CD4-positive, alpha-beta T cell treated with Interleukin-12 subunit alpha and Interleukin-12 subunit beta, for 1 hour (primary cell): ENCODE measurements at places on chromosomes 5 and 9.

GRCh38 chr5:131211669-131212068 is 40.9 kb downstream of the LYRM7 start:
- no peak for DNase-seq

- no peak for DNase-seq
These were observed 9.8 kb downstream of the SEMA4D start for GRCh38 chr9:89488131-89488530.

GRCh38 chr5:137071931-137072330 is 427.2 kb downstream of the SPOCK1 start:
- DNase-seq, result no peak

DNA sequence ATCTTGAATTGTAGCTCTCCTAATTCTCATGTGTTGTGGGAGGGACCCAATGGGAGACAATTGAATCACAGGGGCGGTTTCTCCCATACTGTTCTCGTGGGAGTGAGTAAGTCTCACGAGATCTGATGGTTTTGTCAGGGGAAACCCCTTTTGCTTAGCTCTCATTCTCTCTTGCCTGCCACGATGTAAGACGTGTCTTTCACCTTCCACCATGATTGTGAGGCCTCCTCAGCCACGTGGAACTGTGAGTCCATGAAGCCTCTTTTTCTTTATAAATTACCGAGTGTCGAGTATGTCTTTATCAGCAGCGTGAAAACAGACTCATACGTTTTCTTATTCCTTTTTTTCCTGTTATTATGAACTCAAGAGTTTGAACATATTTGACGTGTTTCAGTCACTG is 39.1 kb downstream of the RETREG1 start:
- no peak for DNase-seq

- no peak for DNase-seq
These were observed 17.7 kb downstream of the TXNDC8 start for GRCh38 chr9:110319781-110320492.

DNA sequence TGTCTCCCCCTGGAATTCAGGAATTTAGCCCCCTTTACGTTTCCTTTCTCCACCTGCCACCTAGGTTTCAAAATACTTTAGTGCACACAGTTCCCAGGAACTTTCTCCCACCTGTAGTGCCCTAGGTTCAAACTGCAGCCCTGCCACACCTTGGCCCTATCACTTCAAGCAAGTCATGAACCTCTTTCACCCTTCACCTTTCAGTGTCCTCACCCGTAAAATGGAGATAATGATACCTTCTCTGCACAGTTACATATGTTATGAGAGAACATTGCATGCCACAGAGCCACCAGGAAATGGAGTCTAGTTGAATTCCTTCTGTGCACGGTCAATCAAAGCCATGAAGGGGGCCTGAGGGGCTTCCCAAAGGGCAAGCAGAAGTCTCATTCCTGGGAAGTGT is 9.8 kb upstream of the EEIG1 start:
- DNase-seq, result no peak

DNA sequence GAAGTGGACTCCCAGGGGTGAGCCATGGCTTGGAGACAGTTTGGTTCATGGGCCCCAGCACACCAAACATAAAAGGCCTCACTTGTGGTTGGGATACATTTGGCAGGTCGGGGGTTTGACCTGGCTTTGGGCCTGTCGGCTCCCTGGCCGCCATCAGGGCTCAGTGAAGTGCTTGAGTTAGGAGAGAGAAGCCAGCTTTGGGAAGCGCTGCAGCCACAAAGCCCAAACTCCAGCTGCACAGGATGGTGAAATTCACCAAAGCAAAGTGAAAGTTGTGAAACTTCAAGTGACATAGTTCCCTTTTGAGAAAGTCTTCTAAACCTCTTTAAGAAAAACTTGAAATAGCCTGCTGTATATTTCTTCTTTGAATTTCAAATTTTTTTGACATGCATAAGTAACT is 27.5 kb downstream of the SLC46A2 start:
- no peak for DNase-seq
